ENCODE measurements at places on chromosomes 11 and 22.

GRCh38 chr11:6334806-6335205, 14.5 kb upstream of the CAVIN3 start:
- no peak for DNase-seq

DNA sequence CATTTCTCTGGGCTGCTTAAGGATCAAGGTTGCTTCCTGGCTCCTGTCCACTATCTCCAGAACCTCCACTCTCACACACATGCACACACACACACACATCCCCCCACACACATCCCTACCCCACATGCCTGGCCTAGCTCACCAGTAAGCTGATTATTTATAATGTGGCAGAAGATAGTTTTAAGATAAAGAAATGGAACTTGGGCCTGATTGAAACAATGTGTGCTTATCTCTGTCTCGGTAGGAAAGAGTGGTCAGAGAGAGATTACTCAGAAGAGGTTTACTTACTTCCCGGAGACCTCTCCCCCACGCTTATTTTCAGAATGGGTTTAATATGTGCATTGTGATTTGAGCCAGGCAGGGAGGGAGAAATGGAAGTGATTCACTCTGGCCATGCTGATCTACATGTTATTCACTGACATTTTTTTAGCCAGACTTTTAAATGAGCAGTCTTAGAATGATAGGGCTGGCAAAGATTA, 422.4 kb downstream of the TENM4 start:
- DNase-seq: no peak

DNA sequence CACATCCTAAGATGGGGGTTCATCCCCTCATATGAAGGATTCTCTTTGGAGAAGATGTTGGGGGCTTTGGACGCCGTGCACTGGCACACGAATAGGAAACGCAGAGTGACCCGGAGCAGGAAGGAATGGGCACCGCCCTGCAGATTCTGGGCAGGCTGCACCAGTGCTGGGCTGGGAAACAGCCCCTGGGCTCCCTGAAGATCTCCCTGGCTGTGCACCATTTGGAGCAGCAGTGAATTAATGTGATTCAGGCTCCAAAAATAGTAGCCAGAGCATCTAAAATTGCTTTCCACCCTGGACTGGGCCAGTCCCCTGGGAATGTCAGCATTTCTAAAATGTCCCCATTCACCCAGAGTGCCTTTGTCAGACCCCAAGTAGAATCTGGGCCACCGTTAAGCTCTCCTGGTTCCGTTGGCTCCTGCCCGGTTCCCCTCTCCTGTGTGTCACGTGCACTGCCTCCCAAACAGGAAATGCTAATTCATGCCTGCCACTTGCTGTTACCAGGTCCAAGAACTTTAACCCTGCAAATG, 18.6 kb downstream of the IRAG1 start:
- DNase-seq: no peak

- no peak for DNase-seq
Observed at GRCh38 chr11:120186774-120187591, 23.8 kb upstream of the OAF start.

- DNase-seq: no peak
Observed at GRCh38 chr11:12968826-12969225, 40.3 kb upstream of the RASSF10 start.

- no peak for DNase-seq
Observed at GRCh38 chr22:18970176-18970947, 34.3 kb upstream of the PRODH start.

GRCh38 chr11:57255618-57256017, 18.6 kb upstream of the APLNR start:
- DNase-seq: no peak

DNA sequence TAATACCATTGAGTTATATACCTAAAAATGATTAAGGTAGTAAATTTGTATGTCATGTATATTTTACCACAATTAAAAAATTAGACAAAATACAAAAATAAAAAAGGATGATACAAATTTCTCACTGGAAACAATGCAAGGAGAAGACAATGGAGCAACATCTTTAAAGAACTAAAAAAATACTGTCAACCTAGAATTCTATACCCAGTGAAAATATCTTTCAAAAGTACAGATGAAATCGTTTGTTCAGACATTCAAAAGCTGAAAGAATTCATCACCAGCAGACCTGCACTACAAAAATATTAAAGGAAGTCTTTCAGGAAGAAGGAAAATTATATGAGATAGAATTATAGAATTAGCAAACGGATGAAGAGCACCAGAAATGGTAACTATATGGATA, 9.8 kb upstream of the ASCL2 start:
- no peak for DNase-seq

- DNase-seq: no peak
Observed at GRCh38 chr22:39721206-39722031, 150.9 kb downstream of the CACNA1I start.

GRCh38 chr11:42058794-42059193, 599.3 kb upstream of the LRRC4C start:
- DNase-seq: no peak

DNA sequence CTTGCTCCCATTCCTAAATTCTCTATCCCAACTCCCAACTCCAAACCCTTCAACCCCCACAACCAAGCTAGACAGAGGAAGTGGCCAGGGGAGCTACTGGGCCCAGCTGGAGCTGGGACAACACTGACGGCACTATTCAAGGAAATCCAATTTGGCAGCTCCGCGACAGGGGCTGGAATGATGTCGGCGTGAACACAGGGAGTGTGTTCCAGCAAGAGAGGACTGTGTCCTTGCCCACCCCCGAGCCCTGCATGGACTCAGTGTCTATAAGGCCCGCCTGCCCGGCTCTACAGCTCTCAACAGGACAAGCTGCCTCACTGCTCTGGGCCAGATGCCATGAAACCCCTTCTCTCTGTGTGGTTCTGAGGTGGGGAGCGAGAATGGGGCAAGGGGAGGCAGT, 11.3 kb downstream of the PCSK7 start:
- DNase-seq: no peak

DNA sequence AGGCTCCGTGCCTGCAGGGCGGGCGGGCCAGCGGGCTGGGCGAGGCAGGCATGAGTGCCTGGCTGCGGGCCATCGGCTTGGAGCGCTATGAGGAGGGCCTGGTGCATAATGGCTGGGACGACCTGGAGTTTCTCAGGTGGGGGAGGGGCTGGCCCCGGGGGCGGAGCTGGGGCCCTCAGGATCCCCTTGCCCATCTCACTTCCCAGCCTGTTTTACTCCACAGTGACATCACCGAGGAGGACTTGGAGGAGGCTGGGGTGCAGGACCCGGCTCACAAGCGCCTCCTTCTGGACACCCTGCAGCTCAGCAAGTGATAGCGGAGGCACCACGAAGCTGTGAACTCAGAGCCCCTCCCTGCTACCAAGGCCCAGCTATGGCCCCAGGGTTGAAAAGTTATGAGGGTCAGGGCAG, 5.9 kb downstream of the PHOX2A start:
- peak; percentile 16 for DNase-seq

DNA sequence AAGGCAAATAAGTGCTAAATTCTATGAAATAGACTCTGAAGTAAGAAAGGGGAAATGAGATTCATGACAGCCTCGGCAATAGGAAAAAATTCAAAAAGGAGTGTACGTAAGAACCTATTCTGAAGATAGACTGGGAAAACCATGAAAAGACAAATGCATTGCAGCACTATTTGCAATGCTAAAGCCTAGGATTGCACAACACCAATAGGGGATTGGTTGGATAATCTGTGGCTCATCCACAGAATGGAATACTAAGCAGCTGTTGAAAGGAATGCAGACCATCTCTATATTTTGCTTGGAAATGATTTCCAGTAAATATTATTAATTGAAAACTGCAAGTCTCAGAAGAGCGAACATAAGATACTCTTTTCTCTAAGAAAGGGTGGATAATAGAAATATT, 91.7 kb upstream of the CLMP start:
- DNase-seq: no peak

GRCh38 chr11:18329196-18329870, 7.0 kb downstream of the GTF2H1 start:
- DNase-seq: no peak

- DNase-seq: no peak
Observed at GRCh38 chr11:35100013-35100383, 39.0 kb upstream of the CD44 start.

- no peak for DNase-seq
Observed at GRCh38 chr11:116267146-116267545, 505.6 kb downstream of the BUD13 start.

GRCh38 chr22:42770448-42770726, 49.7 kb upstream of the A4GALT start:
- no peak for DNase-seq

- DNase-seq: no peak
Observed at GRCh38 chr11:67699521-67699920, 25.1 kb upstream of the ALDH3B2 start.

- no peak for DNase-seq
Observed at GRCh38 chr22:38106814-38107578, 3.5 kb downstream of the BAIAP2L2 start.

DNA sequence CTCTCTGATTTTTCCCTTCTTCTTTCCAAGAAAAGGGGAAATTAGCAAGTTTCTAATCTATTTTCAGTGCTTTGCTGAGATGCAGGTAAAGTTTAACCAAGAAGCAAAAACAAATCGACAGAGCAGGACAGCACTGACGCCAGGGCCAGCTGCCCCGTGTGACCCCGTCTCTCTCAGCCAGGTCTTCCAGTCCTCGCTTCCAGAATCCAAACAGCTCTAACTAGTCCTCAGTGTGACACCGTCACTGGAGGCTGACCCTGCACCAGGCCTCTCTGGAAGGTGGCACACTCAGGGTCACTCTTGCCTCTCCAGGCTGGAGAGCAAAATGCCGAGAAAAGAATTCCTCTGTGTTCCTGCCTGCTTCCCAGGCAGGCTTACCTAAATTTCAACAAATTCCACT, 44.8 kb downstream of the SHANK2 start:
- no peak for DNase-seq

DNA sequence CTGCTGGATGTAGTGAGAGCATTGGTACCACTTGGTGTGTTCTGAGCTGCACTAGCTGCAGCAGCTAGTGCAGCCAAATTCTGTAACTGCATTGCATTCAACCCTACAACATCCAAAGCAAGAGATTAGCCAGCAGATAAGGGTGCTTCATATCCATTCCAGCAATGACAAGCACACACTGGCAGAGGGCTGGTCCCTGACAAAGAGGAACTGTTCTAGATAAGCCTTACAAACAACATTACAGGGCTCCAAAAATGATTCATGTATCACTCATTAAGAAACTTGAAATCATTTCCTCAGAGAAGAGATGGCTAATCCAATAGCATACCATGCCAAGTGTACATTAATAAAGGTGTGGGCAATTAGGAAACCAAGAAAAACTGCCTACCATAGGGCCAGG, 28.4 kb upstream of the RAPSN start:
- no peak for DNase-seq

GRCh38 chr11:85961930-85962363, 106.8 kb downstream of the CCDC83 start:
- DNase-seq: no peak

GRCh38 chr11:116721988-116722387, 50.8 kb downstream of the BUD13 start:
- DNase-seq: no peak

DNA sequence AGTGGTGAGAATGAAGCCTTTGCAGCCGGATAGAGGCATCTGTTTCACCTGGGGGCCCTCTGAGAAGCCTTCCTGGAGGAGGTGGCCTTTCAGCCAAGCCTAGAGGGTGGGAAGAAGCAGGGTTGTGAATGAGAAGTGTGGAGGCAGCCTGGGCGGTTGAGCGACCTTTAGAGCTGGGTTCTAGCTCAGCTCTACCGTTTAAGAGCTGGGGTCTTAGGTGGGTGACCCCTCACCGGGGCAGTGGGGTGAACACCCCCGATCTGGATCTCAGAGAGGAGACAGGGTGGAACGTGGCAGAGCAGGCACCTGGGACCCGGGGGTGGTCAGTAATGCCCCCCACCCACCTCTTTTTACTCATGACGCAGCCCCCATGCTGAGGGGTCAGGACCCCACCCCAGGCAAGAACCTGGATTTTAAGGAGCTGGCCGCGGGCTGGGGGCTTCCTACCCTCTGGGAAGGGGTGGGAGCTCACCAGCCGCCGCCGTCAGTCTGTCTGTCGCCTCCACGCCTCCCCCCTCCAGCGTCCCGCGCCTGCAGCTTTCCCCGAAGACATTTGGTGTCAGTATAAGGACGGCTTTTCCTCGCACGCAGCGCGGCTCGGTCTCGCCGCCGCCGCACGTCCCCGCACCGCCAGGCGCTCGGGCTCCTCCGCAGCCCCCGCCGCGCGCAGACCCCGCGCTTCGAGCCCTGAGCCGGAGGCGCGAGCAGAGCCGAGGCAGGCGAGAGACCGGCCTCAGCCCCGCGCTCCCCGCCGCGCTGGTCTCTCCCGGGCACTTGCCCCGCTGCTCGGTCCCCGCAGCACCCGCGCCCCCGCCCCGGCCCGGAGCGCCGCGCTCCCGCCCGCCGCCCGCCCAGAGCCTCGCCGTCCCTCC, 13.3 kb upstream of the CACNA1I start:
- DNase-seq: peak; percentile 26

GRCh38 chr22:44545773-44546172, 47.7 kb upstream of the RTL6 start:
- DNase-seq: no peak

GRCh38 chr11:128629516-128630106, 42.3 kb upstream of the ETS1 start:
- no peak for DNase-seq

DNA sequence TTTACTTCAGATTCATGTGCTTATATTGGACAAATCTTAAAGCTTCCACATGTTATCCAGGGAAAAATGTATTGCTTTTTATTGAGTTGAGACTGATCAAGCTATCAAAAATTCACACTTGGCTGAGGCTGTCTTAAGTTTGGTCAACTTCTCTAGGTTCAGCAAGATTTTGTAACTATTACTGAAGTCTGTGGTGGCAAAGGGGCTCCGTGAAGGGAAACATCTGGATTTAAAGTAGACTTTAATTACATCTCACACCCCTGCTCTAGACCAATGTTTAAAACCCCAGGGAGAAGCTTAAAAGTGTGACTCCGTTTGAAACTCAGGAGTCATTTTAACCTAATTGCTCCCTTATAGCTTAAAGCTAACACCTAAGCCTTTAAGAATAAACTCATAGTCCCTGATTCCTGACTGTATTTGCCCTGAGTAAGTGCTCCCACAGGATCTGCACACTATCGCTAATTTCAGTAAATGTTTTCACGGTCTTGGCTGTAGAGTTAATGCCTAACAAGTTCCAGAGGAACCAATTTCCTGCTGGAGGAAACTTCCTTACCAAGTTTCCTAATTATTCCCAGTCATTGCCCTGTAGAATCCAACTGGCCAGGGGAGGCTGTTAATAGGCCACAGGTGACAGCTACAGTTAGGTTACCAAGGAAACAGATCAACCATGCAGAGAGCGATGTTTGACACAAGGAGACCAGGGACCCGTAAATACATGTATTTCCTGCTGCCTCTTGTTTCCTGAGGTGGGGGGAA, 40.5 kb downstream of the OR10A6 start:
- no peak for DNase-seq

GRCh38 chr11:95485115-95485900, 254.3 kb upstream of the SESN3 start:
- no peak for DNase-seq

DNA sequence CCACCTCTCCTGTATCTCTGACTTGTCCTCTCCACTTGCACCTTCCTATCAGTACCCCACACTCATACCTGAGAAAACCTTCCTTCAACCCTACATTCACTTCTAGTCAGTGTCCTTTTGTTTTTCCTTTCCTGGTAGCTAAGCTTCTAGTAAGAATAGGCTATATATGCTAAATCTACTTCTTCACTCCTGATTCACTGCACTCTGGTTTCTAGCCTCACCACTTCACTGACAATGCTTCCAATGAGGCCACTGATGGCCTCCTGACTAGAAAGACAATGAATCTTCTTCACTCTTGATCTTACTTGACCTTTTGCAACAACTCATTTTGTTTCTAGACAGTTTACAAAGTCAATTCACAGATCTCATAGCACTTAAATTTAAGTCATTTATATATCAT, 52.0 kb downstream of the RELT start:
- no peak for DNase-seq

GRCh38 chr11:77467993-77468392, 5.9 kb downstream of the PAK1 start:
- DNase-seq: no peak
